Hematopoietic multipotent progenitor cell treated with erythropoietin and hydrocortisone succinate and interleukin-3 and kit ligand, for 17 days (in vitro differentiated cells): ENCODE measurements at places on chromosomes 4 and X.

GRCh38 chrX:45801554-45801953 is 600.9 kb upstream of the DIPK2B start:
- DNase-seq: no peak

DNA sequence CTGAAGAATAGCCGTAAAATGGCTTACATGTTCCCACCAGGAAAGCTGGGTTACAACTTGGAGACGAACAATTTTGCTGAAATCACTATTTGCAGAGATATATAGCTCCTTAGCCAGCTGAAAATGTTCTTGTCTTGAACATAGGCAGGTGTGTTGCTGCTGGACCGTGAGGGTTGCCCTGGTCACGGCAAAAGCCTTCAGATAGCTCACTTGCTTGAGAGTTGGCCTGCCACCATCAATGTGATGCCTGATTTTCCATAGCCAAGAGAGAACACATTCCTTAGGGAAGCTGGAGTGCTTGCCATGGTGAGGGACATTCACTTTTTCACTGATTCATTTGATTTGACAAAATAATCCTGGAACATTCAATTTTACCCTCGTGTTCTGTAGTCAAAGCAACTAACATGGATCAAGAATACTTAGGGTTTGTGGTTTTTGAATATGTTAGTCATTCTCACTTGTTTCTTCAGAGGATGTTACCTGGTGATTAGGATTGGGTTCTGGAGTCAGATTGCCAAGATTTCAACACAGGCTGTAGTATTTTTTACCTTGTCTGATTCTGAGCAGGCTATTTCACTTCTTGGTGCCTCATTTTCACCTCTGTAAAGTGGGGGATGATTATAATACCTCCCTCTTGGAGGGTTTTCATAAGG is 536.9 kb downstream of the RAPGEF2 start:
- DNase-seq: no peak

DNA sequence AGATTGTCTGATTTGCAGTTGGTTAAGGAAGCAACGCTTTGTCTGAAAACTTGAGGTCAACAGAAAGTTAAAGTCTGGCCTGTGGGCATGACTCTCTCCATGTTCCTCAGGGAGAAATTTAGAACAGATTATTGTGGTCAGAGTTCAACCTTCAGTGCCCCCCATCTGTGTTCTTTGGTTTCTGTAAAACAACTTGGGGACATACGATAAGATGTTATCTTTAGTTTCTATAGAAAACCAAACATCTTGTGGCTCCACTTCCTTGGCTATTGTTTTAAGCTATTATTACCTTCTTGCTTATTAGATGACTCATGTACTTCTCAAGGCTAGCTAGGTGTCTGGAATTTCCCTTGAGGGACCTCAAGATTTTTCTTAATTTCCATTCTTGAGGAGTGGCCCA is 507.7 kb downstream of the PDHA2 start:
- DNase-seq: no peak

- no peak for DNase-seq
These were observed 1467.2 kb downstream of the RPA4 start for GRCh38 chrX:98350940-98351339.

GRCh38 chrX:134747006-134747405 is 88.7 kb upstream of the PLAC1 start:
- DNase-seq: no peak
